Activated T-cell treated with anti-CD3 and anti-CD28 coated beads, Interleukin-2, amount 50 U/mL, for 72 hours (primary cell): ENCODE measurements at places on chromosomes 3 and 15. TPM values are rescaled to one million over a fixed set of nuclear protein-coding genes. Genes with fewer than 3 reads are reported as not detected.

KCNMB3 gene
- total RNA-seq = 0.89 TPM

DNA sequence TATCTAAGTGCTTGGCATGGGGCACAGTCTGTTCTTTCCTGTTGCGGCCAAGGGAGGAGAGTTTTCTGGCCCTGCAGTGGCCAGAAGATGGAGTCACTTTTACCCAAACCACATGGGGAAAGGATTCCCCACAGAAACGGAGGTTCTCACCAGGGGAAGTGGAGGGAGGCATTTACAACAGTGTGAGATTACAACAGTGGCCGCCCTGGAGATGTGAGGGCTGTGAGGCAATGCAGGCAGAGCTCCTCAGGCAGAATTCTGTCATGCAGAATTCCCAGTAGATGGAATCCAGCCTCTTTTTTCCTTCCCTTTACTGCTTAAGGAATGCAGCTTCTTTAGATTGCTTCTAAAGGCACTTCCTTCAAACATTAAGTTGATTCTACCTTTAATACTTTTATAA lies 83.1 kb downstream of the CACNA1D start:
- DNase-seq = no peak

ETV5 gene
- 3.4 TPM for total RNA-seq

COLQ gene
- total RNA-seq = 2.0 TPM

DNA sequence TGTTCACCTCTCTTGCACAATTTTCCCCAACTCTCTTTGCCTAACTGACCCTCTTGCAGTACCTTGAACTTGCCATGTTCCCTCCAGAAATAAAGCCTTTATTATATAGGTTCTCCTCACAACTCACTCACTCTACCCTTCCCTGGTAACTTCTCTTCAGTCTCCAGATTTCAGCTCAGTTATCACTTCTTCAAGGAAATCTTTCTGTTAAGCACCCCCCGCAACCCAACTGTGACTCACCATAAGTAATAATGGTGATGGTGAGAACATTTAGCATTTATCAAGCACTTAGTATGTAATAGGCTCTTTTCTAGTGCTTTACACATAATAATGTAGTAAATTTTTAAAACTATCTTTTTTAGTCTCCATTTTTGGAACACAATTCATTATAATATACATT lies 8.1 kb upstream of the OR5K1 start:
- no peak for DNase-seq

- no peak for DNase-seq
These were observed 19.0 kb upstream of the C3orf49 start for GRCh38 chr3:63800097-63800496.

GRCh38 chr3:88611826-88612326 lies 462.1 kb downstream of the C3orf38 start:
- DNase-seq = no peak

SLC25A36 gene
- total RNA-seq = 67.5 TPM

STRIT1 gene
- not detected for total RNA-seq
